ENCODE measurements at places on chromosomes 12 and 14. TPM values are rescaled to one million over a fixed set of nuclear protein-coding genes. Genes with fewer than 3 reads are reported as not detected.

The KRT72 gene
- total RNA-seq, result not detected

The GALNT8 gene
- total RNA-seq, result not detected

The RNASE3 gene
- total RNA-seq, result not detected

The MYF6 gene
- not detected for total RNA-seq

The KRT4 gene
- total RNA-seq, result not detected

The SMIM41 gene
- total RNA-seq, result not detected

The CNOT2 gene
- 78.7 TPM for total RNA-seq

The TAS2R9 gene
- not detected for total RNA-seq

The LALBA gene
- not detected for total RNA-seq

The NPFF gene
- total RNA-seq, result not detected

The RFX4 gene
- total RNA-seq, result not detected

The GZMB gene
- total RNA-seq, result not detected

The INHBC gene
- total RNA-seq, result not detected

The ARPC3 gene
- 601 TPM for total RNA-seq

The P2RX7 gene
- not detected for total RNA-seq

The TAS2R42 gene
- total RNA-seq, result not detected

The GALNT6 gene
- total RNA-seq, result 4.8 TPM

The CSRP2 gene
- total RNA-seq, result 12.5 TPM

The PRH2 gene
- not detected for total RNA-seq
